ENCODE measurements at places on chromosomes 13 and 19.

- DNase-seq = no peak
These were observed 34.5 kb downstream of the MYO9B start for GRCh38 chr19:17109962-17110598.

DNA sequence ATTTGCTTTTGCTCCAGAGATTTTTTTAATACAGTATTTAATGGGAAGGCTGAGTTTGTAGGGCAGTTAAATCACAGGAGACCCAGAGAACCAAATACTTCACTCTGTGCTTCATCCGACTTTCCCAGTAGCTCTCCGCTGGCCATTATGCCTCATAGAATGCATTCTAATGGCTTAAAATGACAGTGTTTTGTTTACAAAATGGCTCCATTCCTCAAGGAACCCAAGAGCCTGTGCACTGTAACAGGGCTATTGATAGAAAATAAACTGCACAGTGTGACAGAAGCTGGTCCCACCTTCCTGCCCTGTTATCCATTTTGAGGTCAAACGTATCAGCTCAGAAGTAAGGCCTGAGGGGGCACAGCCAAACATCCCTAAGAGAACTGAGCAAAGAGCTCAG, 136.5 kb downstream of the RAP2A start:
- no peak for DNase-seq

DNA sequence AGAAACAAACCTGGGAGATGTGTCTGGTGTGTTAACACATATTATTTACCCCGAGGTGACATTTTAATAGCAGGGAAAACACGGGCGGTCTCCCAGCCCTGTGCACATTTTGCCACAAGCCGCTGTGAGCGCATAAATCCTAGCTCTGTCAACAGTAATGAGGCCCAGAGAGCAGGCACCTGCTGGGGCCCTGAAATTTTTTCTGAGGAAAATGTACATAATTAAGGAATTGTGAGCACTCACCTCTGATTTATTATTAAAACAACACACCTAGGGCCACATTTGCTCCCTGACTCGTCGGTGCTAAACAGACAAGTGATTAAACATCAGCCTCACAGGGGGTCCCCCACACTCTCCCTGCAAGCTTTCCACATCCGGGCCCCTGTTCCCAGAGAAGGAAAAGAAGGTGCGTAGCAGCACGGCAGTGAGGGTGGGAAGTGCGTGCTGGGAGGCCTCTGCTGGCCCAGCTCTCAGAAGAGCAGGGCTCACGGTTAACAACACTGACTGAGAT, 616.3 kb downstream of the UQCRFS1 start:
- no peak for DNase-seq

DNA sequence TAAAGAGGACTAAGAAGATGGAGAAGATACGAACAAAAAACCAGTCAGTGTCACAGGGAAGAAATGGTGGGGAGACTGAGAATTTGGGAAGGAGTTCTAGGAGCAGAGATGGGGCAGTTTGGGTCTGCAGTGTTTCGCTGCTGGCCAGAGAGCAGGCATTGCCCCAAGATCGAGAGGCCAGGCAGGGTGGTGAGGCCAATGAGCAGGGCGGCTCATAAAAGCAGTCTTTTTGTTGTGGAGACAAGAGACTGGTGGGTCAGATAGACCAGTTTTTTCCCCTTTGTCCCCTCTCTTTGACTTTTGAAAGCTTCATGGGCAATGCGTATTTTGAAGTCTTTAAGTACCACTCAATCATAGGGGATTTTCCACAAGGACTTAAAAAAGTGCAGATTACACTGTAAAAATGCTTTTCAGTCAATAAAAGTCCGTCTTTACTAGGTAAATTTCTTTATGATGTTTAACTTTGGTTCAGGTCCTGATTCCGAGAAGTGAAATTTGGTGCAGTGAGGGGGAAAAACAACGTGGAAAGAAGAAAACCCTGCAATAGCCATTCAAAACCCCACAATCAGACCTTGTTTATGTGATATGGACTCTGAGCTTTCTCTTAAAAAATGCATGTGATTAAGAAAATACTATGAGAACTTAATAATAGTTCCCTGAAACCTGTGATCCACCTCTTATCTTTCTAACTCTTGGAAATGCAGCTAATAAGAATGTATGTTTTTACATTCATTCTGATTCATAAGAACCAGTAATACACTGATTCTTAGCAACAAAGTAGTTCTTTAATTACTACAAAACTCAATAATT, 338.9 kb downstream of the KLF5 start:
- DNase-seq = no peak

DNA sequence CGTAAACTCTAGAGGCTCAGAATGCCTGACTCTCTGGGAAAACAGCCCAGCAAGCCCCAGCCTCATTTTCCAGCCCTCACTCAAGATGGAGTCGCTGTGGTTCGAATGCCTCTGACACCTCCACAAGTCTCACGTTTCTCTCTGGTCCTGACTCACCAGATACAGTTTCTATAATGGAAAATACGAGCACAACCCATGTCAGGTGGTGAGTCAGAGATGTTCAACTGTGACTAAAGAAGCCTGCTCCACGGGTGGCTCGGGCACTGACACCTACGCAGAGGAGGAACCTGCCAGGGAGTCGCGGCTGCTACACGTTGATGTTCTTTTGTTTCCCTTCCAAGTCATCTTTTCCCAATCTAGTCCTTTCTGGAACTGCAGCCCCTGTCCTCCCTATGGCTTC, 87.1 kb upstream of the STK24 start:
- no peak for DNase-seq

DNA sequence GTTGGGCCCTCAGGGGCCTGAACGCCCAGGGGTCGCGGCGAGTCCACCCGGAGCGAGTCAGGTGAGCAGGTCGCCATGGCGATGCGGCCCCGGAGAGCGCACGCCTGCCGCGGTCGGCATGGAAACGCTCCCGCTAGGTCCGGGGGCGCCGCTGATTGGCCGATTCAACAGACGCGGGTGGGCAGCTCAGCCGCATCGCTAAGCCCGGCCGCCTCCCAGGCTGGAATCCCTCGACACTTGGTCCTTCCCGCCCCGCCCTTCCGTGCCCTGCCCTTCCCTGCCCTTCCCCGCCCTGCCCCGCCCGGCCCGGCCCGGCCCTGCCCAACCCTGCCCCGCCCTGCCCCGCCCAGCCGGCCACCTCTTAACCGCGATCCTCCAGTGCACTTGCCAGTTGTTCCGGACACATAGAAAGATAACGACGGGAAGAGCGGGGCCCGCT, at the start of gene CCNA1:
TSS of gene CCNA1 (plus strand) at position 390 of the 439 bp plus-strand sequence. CDS start 562 bp downstream, outside the sequence.
- DNase-seq = no peak

DNA sequence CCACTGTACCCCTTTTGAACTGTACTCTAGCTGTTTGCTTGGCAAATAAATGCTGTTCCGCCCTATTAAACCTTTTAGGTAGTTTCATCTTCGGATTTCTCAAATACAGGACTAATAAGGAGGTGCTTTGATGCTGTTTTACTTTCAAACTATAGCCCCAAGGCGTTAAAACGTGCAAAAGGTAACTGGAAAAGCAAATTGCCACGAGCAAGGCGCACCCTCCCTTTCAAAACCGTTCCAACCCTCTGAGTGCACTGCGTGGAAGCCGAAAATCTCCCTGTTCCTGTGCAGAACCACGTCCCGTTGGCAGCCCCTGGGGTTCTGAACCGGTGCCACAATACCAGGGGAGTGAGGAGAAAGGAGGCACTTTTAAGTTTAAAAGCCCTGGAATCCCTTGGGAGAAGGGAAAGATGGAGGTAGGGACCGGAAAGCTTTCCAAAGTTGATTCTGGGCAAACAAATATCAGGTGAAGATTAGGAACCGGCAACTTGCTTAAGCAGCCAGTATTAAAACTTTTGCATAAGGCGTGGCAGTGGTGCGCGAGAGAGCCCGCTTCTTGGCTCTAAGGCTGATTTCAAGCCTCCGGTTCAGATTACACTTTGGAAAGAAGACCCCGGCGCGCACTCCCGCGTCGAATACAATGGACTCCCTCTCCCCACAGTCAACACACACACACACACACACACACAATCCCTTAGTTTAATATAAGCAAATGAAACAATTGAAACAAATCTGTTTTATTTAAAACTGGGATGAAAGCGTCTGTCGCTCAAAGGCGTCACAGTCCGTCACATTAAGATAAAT, 9.5 kb downstream of the POU4F1 start:
- DNase-seq = no peak

GRCh38 chr13:25657157-25657556, 285.4 kb downstream of the ATP8A2 start:
- no peak for DNase-seq

DNA sequence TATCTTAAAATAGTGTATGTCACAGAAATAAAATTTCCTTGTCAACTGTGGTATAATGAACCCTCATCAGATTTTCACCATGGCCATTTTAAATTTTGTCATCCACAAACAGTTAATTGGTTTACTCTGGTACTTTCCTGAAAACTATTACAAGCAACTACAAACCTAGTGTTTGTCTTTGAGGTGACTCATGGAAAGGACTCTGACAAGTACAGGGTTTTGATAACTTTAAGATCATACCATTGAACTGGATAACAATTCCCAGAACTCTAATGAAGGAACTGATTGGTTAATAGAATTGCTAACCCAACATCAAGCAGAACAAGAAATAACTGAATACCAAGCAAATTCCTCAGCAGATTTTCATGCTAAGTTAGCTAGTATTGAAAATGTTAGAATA, 237.7 kb upstream of the IPO5 start:
- no peak for DNase-seq

Measured in stimulated activated CD4-positive, alpha-beta T cell treated with anti-CD3 and anti-CD28 coated beads, Interleukin-15, amount 100 ng/mL, for 1 hour (primary cell).